ENCODE measurements at places on chromosomes 12 and 14.

DNA sequence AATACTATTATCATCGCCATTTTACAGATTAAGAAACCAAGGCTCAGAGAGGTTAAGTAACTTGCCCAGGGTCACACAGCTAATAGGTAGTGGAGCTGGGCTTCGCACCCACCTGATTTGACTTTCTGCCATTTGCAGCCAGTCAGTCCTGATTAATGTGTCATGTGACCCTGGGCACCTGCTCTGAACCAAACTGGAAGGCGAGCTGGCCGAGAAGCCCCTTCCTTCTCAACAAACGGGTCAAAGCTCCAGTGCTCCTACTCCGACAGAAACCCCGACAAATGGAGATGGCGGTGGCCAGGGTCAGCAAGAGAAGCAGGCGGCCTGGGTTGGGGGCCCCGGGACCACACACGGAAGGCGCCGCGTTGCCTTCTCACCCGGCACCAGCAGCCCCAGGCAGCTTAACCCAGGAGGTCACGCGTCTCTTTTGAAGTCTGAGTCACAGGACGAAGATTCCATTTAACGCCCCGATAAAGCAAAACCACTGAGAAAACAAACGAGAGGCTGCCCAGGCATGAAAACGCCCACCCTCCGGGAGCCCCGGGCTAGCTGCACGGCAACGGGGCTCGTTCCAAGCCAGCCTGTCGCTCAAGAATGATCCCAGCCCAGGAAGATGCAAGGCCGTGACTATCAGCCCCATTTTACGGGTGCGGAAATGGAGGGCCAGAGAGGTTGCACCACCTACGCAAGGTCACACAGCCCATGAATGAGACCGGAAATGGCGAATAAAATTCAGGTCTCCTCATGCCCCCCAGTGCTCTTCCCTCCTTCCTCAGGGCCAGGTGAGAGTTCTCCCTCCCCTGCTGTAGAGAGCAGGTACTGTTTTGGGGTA is 124.8 kb downstream of the SCARB1 start:
- DNase-seq = no peak

GRCh38 chr14:74975059-74975810 is 19.8 kb upstream of the PGF start:
- no peak for DNase-seq

DNA sequence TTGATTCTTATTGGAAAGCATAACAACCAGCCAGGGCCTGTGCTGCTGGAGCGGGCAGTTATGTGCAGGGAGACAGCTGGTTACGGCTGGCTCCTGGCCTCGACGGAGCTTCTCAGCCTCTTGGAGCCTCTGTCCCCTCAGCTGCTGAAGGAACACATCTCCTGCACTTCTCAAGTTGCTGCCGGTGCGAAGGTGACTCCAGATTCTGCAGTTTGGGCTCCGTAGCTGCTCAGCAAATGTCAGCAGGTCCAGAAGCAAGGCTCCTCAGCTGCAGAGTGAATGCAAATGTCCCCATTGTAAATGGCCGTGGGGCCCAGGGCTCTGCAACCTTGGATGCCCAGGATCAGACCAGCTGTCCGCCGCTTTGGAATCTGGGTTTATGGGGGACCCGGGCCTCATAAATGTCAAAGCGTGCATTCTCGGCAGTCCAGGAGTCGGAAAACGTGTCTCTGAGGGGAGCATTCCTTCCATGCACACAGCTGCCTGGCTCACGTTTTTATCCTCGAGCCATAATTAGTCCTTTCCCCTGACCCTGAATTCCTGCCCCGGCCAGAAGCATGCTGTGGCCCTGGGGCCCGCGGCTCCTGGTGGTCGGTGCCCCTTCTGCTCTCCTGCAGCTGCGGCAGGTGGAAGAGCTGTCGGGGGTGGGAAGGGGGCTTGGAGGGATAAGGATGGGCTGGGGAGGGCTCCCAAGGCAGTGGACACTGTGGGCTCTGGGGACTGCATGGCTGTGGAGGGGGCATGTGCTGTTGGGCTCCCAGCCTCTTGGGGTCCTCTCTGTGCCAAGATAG is 106.0 kb downstream of the KIF26A start:
- no peak for DNase-seq

- no peak for DNase-seq
These were observed 27.4 kb downstream of the PPM1H start for GRCh38 chr12:62907561-62907960.

GRCh38 chr12:108618079-108618952 is 15.4 kb downstream of the SELPLG start:
- DNase-seq = peak; percentile 81

- no peak for DNase-seq
These were observed 163.9 kb upstream of the RASSF8 start for GRCh38 chr12:25794571-25794970.

- no peak for DNase-seq
These were observed 337.3 kb upstream of the E2F7 start for GRCh38 chr12:77402716-77403115.

- DNase-seq = no peak
These were observed 67.3 kb upstream of the BICD1 start for GRCh38 chr12:32039347-32039746.

GRCh38 chr12:21308785-21309184 is 25.9 kb downstream of the SLCO1A2 start:
- no peak for DNase-seq

- DNase-seq = no peak
These were observed 5.6 kb upstream of the ALDH1L2 start for GRCh38 chr12:105089817-105090216.

DNA sequence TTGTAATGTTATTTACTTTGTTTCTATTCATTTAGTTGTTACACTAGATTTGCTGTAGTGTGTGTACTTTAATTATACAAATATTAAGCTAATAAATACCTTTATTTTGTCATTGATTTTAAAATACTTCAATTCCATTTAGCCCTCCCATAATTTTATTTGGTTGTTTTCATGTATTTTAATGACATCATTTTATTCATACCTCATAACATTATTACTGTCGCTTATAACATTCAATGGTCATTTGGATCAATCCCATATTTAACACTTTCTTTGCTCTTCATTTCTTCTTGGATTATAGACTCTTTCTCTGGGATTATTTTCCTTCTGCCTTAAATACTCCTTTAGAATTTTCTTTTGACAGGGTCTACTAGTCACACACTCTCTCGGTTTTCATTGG is 86.6 kb upstream of the CAND1 start:
- DNase-seq = no peak

DNA sequence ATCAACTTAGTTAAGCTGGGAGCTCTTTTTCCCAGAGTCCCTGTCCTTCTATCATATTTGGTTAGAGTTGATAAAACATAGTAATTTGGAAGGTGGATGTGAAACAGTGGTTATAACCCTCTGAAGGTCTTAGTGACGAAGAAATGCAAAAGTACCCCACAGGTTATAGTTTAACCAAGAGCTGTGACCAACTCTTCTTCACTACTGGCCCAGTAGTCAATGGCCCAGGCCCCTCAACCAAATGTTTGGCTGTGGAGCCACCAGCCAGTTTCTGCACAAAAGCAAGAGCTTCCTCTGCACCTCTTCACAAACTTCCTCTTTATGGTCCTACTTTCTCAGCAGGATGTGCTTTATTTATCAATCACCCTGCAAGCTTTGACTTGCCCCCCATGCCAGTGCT is 132.6 kb downstream of the BMP4 start:
- no peak for DNase-seq

DNA sequence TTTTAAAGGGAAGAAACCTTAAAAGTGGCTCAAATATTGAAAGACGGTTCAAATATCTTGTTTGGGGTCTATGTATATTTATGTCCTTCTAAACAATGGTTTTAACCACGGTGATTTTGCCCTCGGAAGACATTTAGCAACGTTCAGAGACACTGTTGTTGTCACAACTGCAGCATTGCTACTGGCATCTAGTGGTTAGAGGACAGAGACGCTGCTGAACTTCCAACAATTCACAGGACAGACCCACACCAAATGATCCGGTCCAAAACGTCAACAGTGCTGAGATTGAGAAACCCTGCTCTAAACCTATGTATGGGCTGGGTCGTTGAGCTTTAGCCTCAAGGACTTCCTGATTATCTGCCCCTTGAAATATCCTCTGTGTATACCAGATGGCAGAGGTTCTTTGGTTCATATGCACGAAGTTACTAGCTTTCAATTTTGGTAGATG is 1.7 kb downstream of the ANGEL1 start:
- DNase-seq = no peak

- no peak for DNase-seq
These were observed 40.6 kb downstream of the FNTB start for GRCh38 chr14:65027127-65027799.

GRCh38 chr12:122031342-122032216 is 9.9 kb downstream of the BCL7A start:
- DNase-seq = peak; percentile 18

DNA sequence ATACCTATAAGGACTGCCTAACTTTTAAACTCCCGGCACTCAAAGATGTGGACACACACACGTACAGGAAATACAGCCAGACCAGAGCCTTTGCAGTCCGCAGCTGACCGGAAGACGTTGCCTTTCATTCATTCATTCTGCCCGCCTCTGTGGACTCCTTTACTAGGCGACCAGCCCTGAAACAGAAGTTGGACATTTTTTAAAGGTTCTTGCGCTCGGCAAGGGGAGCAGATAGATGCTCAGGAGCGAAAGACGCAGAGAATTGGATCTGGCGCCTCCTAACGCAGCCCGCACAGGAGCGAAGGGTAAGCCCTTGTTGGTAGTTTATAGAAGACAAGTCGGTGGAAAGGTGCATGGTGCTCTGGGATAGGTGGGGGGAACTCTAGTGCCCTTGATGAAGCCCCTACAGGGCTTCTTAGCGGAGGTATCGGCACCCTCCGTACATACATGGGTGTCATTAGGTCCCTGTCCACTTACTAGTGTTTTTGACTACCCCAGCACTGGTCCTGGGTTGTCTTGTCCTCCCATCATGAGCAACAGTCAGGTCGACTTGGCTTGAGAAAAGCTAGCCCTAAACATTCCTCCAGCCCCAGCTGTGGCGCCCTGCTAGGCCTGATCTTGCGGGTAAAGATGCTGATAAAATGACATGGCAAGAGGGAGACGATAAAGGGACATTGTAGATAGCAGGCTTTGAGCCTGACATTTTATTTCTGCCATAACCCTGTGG is at the start of gene KDM2B:
TSS of gene KDM2B (minus strand) at position 65 of the 727 bp plus-strand sequence. CDS start 112 bp downstream, outside the sequence.
- DNase-seq = no peak

DNA sequence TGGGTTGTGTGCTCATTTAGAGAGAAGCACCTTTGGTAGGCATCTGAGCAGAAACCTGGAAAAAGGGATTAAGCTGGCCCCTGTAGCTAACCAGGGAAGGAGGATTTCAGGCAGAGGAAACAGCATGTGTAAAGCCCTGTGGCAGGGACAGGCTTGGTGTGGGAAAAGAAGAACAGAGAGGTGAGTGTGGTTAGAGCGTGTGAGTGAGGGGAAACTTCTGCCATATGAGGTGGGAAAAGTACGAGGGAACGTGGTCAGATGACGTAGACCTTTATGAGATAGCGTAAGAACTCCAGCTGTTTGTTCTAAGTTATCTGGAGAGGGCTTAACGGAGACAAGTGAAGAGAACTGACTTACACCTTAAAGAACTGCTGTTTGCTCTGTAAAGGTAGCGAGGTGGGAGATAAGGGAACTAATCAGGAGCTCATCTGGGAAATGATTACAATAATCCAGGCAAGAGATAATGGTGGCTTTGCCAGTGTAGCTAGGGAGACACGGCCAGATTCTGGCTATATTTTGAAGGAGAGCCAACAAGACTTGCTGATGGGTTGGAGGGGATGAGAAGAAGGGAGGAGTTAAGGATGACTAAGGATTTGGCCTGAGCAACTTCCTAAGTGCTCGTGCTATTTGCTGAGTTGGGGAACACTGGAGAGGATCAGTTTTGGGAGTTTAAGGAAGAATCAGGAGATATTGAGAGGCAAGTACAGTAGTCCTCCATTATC is 234.0 kb downstream of the ETNK1 start:
- DNase-seq = no peak

DNA sequence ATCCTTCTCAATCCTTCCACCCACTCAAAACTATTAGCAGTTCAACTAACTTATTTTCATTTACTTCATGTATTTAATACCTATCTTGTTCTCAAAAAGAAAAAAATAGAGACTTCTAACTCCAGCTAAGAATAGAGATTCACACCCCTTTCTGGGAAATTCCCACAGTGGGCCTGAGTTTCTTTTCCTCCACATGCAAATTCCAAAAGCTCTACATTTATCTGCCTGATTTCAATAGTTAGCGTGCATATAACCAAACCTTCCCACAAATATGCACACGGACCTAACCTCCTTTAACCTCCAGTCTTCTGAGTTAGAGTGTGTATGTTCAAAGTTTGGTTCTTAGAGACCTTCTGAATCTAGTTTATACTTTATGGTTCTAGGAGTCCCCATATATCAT is 62.5 kb downstream of the GRIN2B start:
- no peak for DNase-seq

DNA sequence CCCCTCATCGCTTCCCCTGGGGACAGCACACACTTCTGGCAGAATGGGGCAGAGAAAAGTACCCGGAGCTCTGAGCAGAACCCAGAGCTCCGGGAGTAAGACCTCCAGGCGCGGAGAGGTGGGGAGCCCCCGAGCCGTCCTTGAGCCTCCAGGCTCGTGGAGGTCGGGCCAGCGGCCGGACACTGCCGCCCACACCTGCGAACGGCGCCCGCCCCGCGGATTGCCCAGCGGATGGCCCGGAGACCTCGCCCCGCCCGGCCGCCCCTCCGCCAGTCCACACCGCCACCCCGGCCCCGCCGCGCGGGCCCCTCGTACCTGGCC is 344 bp downstream of the SPTLC2 start:
- DNase-seq = no peak

- DNase-seq = no peak
These were observed 215.6 kb downstream of the SLC6A15 start for GRCh38 chr12:84696908-84697540.

GRCh38 chr14:66575014-66575413 is 67.1 kb downstream of the GPHN start:
- no peak for DNase-seq

- no peak for DNase-seq
These were observed 882.3 kb downstream of the RPS29 start for GRCh38 chr14:48703728-48704467.

DNA sequence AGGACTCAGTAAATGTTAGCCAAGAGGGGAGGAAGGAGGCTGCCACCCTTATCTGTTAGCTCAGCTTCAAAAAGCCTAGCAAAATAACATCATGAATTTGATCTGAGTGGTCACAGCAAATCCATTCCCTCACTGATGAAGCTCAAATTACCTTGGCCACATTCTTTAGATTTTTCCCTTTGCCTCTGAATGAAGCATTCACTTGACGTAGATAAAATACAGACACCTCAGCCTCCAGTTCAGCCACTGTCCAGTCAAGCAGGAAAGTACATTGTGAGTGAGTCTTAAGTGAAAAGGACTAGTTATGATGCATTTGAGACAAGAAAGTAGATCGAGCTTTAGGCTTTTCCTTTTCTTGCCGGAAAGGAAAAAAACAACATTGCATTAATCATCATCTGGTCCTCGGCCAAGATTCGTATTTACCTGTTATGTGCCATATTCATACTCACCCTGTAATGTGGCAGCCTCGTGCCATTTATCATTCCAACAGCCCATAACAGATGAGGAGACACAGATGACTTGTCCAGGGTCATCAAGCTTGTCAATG is 146.5 kb downstream of the ETV6 start:
- no peak for DNase-seq

GRCh38 chr12:92408072-92408900 is 262.6 kb upstream of the BTG1 start:
- DNase-seq = peak; percentile 34

Data from stimulated activated CD4-positive, alpha-beta T cell treated with anti-CD3 and anti-CD28 coated beads, Interleukin-4, amount 100 ng/mL, for 4 hours (primary cell).